ENCODE measurements at places on chromosomes 6 and 20. TPM values are rescaled to one million over a fixed set of nuclear protein-coding genes. Genes with fewer than 3 reads are reported as not detected.
A peak's percentile ranks its signal among the peaks of the same experiment; 100 is the strongest.

DNA sequence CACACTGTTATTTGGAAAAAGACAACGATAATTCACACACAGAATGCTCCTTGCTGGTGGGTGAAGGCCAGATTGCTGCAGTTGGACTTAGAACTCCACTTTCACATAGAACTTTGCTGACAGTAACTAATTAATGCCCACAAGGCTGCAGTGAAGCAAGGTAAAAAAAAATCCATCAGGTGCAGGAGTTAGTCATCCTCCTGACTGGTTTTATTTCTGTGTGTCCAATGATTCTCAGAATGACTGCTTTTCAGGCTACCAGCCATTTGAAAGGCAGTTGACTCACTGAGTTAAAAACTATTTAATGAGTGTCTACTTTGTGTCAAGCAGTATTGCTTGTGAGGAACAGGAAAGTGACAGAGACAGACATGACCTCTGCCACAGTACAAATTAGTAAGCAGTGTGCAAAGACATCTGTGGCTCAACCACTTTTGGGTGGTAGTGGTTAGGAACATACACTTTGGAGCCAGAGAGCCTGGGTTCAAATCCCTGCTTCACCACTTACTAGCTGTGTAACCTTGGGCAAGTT, 41.9 kb downstream of the ELOVL5 start:
- DNase-seq, result no peak

DNA sequence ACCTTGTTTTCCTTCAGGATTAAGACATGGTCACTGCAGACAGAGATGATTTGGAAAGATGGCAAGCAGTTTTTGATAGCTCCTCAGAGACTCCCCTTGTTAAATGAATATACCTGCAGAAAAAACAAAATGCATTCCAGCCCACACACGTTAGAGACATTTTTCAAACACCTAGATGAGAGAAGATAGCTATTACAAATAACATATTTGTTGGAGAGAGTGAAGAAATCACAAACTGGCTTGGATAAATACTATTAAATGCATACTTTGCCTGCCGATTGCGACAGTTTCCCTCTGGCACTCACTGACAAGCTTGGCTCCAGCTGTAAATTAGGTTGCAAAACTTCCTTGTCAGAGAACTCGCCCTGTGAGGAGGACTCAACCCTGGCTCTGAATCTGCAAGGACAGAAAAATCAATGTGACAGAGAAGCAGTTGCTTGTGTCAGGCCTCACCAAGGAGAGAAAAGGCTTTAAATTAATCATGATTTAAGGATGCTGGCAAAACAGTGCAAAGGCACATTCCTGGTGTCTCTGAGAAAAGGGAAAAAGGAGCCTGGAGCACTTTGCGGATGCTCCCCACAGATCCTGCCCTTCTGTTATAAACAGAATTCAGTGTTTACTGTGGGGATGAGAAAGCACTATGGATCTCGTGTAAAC, 423.7 kb upstream of the MARCKS start:
- DNase-seq, result peak; percentile 59

DNA sequence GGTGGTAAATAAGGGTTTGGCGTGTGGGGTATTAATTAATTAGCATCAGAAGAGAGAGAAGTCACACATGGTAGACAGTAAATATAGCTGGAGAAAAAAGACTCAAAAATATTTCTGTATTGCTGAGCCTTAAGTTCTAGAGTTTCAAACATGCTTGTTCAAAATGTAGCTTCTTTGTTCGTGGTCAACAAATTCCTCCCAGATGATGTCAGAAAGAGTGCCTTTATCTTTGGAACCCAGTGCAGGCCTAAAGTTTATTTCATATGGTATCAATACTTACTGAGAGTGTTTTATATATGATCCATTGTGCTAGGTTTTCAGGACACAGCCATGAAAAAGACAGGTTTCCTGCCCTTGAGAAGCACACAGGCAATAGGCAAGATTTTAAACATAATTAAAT, 18.3 kb downstream of the MARCKS start:
- no peak for DNase-seq

DNA sequence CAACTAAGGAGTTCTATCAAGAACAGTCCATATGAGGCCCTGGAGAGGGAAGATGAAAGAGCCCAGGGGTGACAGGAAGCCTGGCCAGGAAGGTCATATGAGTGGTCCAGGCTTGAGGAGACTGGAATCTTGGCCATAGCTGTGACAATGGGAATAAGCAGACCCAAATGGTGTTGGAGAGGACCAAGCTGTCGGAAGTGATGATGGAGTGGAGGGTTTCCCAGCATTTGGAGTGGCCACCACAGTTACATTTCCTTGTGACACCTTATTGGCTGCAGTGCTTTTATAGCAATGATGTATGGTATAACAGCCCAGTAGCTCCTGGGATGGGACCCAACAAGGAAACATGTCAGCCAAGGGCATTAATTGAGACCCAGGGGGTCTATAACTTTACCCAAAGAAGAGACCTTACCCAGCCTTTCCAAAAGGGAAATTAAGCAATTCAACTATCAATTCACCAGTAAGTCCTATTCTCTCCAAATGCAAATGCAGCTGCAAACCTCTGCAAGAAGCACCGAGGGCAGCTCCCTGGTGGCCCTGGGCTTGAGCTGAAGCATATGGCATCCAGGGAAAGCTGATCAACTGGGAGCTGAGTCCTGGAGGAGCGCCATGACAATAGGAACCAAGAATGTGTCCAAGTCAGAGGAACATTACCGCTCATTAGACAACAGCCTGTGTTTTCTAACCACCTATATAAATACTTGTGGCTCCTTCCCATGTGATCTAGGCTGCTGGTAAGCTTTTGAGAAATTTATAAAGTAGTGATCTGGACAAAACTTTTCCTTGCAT, 219.4 kb downstream of the SOD2 start:
- no peak for DNase-seq

- DNase-seq, result no peak
Measured at GRCh38 chr6:127483399-127484055, 24.3 kb upstream of the KIAA0408 start.

DNA sequence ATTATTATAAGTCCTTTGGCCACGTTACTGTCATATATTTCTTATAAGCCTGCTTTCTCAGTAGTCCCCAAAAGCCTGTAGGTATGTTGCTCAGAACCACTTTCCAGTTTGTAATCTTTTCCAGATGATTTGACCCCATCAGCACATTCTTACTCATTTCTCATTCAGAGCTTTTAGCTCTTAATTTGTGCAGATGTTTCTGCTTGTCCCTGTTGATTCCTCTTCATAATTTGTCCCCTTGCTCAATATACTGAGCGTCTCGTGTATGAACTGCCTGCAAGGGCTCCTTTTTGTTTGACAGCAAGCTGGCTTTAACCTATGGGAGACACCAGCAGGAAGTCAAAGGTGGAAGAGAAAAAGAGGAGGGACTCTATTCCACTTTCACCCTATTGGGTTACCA, 733.8 kb upstream of the GJE1 start:
- no peak for DNase-seq

- DNase-seq, result no peak
Measured at GRCh38 chr6:23826572-23826971, 299.4 kb upstream of the NRSN1 start.

The ZNF165 gene
- 9.9 TPM for total RNA-seq

The LPA gene
- 0.15 TPM for total RNA-seq

The FAM209B gene
- not detected for total RNA-seq

Data from colonic mucosa (tissue), 4 donors.